HS-5 (cell line): ENCODE measurements at places on chromosomes 7 and 10.

DNA sequence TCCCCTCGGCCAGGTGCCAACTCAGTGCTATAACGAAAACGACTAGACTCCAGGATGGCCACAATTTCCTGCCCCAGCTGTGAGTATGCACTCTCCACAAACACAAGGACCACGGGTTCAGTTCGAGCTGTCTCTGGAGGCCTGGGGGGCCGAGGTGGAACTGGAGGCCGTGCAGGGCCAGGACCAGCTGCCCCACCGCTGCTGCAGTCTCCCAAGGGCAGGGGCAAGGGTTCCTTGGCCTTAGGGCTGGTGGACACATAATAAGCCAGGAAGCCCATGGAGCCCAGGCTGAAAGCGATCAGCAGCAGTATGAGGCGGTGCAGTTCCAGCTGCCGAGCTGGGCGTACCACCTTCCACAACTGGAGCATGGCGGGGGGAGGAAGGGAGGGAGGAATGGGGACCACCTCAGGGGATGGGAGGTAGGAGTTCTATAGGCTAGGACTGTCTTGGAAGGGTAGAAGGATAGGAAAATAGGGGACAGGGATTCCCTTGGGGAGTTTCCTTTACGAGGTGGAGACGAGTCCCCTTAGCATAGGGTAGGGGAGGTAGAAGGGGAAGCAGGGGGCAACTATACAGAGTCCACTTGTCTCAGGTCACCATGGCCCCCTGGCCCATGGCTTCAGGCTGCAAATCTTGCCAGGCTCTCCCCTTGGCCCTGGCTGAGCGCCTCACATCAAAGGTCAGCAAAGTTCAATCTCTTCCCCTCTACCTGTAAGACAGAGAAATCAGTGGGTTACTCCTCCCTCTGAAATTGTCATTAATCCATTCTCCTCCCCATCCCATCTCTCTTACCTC lies 3.2 kb downstream of the NDST2 start:
- DNase-seq, result no peak

DNA sequence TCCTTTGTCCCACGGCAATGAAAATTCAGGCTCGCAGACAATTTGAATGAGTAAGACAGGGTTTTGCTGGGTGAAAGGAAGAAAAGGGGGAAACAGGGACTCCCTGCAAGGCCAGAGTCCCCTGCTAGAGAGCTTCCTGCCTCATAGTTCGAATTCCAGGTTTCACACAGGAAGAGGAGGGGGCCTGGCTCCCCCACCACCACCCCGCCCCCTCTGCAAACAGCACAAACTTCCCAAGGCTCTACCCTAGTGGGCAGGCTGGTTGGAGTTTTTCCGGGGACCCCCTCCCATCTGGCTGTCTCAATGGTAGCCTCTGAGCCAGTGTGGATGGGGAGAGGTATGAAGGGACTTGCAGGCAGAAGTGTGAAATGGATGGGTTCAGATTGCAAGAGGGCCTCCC lies 57.4 kb upstream of the NEBL start:
- no peak for DNase-seq

- no peak for DNase-seq
Measured at GRCh38 chr10:86647773-86648703, 6.3 kb upstream of the OPN4 start.

- DNase-seq, result no peak
Measured at GRCh38 chr10:26464632-26465280, 26.6 kb downstream of the APBB1IP start.

GRCh38 chr7:28703037-28703765 lies 254.9 kb downstream of the TRIL start:
- no peak for DNase-seq

DNA sequence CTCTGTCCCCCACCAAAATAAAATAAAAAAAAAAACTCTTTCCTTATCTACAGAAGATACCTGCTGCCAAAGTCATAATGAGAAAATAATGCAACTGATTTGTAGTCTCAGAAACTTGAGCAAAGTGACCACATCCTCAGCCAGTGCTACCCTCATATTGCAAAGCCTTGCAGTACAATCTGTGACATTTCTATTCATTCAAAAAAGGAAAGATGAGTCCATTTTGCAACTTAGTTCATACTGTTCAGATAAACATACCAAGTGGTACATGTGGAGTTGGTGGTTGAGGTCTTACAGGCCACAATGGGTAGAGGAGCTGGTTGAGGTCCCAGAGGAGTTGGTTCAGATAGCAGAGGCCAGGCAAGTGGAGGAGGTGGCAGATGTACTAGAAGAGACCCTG lies 6.5 kb upstream of the EIF5AL1 start:
- DNase-seq, result no peak

- DNase-seq, result no peak
Measured at GRCh38 chr7:131517218-131517923, 39.1 kb downstream of the PODXL start.

DNA sequence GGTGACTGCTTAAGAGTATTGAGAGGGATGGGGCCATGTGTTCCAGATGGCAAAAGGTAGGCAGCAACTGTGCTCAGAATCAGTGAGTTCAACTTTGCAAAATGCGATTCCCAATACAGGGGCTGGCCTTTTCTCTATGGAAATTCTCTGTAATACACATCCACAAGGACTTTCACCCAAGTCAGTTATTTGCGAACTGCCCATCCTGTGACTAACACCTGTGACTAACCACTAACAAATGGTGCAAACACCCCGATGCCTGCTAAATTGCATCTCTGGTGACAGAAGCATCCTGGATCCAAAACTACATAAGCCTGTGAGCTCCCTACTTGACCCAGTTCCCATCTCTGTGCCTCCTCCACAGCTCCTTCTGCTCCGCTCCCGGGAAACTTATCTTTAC lies 9.0 kb upstream of the CUZD1 start:
- peak; percentile 96 for DNase-seq

GRCh38 chr10:11148142-11149028 lies 130.7 kb downstream of the CELF2 start:
- DNase-seq, result no peak

GRCh38 chr7:104895522-104896236 lies 118.3 kb upstream of the KMT2E start:
- no peak for DNase-seq

DNA sequence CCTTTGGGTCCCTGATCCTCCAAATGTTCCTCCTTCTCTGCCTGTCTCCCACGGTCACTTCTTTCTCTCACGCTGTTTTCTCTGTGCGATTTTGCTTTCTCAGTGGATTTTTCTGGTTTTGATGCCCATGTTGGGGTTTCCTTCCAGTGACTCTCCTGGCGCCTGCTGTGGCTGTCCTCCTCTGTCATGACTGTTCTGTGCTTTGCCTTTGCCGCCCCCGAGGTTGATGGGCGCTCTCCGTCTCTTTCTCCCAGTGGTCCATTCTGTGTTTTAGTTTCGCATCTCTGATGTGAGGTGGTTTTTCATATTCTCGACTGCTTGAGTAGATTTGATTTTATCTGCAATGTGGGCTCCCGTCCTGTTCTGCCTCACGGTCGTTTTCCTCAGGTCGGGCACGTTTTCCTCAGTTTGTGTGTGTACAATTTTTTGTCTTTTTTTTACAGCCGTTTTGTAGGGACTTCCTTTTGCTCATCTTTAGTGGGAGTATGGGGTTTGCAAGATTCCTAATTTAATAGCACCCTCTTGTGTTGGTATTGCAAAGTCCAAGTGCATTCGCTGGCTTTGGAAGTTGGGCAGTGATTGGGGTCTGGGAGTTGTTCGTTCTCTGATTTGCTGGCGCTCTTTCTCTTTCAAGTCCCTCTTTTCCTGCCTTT lies 100.0 kb downstream of the INPP5A start:
- peak; percentile 43 for DNase-seq

DNA sequence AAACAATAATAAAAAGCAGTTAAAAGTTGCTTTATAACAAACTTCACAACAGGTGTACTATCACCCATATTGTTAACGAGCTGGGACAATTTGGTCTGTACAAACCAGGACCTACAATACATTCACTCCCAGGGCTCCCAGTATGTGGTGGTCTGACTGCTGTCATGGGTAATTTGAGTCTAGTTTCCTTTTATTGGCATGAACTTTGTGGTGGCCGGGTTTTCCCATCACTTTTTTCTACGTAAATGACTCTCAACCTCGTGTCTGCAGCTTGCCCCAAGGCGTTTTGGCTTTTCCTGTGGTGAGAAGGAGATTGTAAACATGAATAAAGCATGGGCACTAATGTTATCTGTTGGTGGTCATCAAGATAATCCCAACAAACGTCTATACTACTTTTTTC lies 118.7 kb upstream of the CDK6 start:
- DNase-seq, result no peak

DNA sequence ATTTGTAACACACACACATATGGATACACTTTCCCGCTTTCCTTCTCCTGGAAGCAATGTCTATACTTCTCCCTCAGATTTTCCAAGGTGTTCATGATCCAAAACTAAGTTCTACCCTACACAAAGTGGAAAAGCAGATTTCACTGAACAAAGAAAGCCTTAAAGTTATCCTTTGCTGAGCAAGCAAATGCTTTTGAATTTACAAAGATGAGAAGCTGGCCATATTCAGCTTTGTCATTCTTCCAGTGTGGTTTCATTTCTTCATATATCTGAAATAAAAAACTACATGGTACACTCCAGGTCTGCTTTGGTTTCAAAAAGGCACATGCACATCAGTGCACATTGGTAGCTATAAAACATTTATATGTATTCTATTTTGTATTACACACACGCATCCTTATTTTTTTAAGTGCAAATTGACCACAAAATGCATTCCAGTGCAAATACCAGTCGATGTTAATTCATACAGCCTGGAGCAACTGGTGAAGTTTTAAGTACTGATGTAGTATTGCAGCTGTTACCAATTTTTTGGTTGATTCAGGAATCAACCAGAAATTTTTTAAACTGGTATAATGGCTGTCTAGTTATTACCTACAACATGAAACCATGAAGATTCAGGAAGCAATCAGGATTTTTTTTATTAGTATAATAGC lies 65.5 kb upstream of the SRPK2 start:
- peak; percentile 50 for DNase-seq

DNA sequence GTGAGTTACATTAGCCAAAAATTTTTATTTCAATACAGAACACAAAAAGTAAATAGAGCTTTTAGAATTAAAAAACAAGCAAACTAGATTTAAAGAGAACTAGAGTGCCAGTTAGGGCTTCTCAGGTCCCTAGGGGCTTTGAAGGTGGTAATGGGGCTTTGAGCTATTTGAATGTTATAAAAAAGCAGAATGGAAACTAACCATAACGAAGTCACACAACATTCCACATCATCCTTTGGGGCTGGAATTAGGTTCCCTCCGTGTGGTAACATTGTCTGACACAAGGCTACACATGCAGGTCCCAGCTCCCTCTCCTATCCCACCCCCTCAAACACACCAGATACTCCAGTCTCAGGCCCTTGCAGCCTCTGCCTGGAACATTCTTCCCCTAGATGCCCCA lies 15.3 kb downstream of the JAZF1 start:
- DNase-seq, result no peak

DNA sequence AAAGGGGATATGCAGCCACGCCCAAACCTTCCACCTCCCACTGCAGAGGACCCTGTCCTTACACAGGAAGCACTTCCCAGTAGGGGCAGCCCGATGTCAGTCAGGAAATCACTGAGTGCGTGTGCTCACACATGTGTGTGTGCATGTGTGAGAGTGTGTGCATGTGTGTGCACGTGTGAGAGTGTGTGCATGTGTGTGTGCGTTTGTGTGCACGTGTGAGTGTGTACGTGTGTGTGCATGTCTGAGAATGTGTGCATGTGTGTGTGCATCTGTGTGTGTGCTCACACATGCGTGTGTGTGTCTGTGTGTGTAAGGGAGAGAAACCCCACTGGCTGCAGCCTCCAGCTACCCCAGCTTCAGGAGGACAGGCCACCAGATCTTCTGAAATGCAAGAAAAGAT lies 229.3 kb downstream of the KCNMA1 start:
- DNase-seq, result no peak

DNA sequence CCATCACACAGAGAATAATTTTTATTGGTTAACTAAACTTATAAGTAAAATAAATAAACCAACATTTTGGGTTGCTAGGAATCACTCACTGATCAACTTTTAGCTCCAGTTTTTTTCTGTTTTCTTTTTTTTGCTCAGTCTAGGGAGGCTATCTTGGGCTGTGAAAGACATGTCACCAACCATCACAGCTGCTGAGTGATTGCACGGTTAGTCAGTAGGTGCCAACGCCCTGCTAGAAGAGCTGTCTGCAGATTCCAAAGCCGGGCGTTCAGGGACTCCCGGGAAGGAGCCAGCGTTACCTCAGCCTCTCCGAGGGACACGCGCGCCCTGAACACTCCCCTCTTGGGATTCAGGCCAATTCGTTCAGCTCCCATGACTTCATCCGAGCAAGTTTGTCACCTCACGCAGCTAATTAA lies 604 bp upstream of the STAM start:
- no peak for DNase-seq

DNA sequence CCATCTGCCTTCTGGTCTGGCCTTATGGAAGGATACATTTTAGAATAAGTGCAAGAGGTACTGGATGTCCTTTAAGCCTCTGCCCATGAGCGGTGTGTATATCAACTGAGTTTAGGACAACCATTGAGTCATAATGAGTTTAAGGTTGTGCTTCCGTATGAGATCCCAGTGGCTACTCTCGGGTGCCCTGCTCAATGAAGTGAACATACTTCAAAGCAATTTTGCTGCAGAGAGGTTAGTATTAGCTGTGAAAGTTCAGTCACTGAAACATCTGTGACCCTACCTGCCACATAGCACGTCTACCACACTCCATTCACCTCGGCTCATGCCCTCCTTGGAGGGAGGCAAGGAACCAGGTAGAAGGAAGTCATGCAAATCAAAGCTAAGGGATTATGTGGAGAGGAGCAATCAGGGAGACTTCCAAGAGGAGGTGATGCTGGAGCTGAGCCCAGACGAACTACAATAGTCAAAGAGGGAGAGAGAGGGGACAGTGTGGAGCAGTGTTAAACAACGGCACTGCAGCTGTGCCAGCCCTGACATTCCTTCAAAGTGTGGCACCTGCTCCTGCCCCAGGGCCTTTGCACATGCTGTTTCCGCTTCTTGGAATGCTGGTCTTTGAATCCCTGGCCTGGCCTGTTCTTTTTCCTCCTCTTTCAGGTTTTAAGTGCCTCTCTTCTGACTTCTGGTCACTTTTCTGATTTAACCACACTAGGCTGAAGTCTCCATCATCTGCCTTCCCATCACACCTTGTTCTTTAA lies 25.4 kb downstream of the BTBD16 start:
- DNase-seq, result no peak

DNA sequence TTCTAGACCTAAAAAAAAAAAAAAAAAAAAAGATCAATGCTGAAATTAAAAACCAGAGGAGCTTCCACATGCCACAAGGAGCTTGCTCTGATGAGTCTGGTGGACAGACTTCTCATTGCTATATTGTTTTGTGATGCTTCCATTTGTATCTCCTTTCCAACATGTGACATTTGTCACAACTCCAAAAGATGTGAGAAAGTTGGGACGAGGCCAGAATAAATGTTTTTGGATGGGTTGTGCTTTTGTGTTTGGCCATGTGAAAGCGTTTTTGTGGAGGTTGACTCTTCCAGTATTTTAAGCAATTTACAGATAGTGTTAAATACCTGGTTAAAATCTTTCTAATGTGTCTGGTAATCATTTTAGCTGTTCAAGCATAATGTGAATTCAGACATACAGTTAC lies 280.1 kb downstream of the SKAP2 start:
- no peak for DNase-seq

GRCh38 chr7:7476381-7476780 lies 59.3 kb downstream of the COL28A1 start:
- no peak for DNase-seq
